T-cell (primary cell): ENCODE measurements at places on chromosomes 1 and 21.
A peak's percentile ranks its signal among the peaks of the same experiment; 100 is the strongest.

GRCh38 chr1:94579876-94580294, 38.3 kb upstream of the F3 start:
- DNase-seq: no peak

DNA sequence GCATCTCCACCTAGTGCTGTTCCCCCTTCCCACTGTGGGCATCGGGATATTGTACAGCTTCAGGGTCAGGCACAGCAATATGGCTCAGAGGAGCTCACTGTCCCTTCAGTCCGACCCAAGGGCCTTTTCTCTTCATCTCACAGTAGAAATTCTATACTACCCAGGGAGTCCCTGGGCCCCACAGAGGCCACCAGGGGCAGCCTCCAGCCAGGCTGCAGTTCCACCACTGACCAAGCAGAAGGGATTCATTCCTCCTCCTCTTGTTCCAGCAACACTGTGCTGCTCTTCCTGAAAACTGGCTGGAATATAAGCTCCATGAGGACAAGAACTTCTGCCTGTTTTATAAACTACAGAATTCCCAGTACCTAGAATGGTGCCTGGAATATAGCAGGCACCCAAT, 70.5 kb downstream of the CD34 start:
- no peak for DNase-seq

GRCh38 chr1:107594536-107594935, 370.4 kb downstream of the VAV3 start:
- no peak for DNase-seq

DNA sequence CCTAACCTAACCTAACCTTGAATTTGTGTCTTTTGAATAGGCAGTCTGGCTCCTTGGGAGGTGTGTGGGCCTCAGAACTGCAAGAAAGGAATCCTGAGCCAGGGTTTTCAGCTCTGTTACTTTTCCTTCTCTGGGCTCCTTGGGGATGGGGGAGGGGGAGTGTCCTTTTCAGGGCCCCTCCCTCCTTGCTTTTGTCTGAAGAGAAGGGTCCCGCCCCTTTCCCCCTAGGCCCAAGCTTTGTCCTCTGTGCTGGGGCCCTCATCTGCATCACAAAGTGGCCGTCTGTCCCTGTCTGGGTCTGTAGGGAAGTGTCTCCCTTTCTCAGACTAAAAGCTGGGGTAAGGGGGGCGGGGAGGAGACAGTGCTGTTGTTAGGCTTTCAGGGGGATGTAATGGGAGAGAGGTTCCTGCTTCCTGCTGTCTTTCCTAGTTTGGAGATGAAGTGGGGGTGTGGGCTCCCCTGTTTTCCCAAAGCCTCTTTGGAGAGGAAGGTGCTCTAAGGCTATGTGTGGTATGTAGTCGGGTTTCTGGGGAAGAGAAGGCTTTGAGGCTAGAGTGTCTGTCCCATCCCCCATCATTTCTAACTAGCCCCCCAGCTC, 3.1 kb downstream of the AGO1 start:
- DNase-seq: no peak

GRCh38 chr1:93988634-93989350, 79.6 kb upstream of the GCLM start:
- no peak for DNase-seq

DNA sequence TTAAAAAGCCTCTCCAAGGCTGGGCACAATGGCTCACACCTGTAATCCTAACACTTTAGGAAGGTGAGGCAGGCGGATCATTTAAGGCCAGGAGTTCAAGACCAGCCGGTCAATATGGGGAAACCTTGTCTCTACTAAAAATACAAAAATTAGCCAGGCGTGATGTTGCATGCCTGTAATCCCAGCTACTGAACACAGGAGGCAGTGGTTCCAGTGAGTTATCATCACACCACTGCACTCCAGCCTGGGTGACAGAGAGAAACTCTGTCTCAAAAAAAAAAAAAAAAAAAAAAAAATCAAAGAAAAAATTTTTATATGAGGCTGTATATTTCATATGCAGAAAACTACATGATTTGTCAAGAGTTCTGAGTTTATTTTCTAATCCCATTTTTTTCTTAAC, 1107.1 kb upstream of the TMPRSS15 start:
- no peak for DNase-seq

- no peak for DNase-seq
Measured at GRCh38 chr1:28259934-28260802, 850 bp downstream of the SESN2 start.

DNA sequence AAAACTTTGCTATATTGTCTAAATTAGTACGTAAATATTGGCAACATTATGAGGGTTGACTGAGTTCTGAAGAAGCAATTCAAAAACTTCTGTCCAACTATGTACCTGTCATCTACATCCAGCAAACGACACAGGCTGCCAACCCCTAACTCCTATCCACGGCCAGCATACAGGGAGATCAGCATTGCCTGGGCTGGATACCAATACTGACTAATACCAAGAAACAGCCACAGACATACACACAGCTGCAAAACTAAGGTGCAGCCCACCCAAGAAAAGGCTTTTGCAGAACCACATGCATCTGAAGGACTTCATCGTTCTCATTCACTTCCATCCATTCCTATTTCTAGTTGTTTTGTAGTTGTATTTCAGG, 2.0 kb downstream of the KIAA0319L start:
- no peak for DNase-seq

- DNase-seq: no peak
Measured at GRCh38 chr1:174217787-174218574, 58.7 kb downstream of the RABGAP1L start.

- DNase-seq: no peak
Measured at GRCh38 chr1:246302251-246302625, 204.8 kb downstream of the SMYD3 start.

- no peak for DNase-seq
Measured at GRCh38 chr1:37156646-37157045, 122.3 kb upstream of the GRIK3 start.

- DNase-seq: no peak
Measured at GRCh38 chr1:214917081-214917635, 165.4 kb upstream of the KCNK2 start.

- no peak for DNase-seq
Measured at GRCh38 chr1:30738040-30738714, 14.8 kb upstream of the MATN1 start.

DNA sequence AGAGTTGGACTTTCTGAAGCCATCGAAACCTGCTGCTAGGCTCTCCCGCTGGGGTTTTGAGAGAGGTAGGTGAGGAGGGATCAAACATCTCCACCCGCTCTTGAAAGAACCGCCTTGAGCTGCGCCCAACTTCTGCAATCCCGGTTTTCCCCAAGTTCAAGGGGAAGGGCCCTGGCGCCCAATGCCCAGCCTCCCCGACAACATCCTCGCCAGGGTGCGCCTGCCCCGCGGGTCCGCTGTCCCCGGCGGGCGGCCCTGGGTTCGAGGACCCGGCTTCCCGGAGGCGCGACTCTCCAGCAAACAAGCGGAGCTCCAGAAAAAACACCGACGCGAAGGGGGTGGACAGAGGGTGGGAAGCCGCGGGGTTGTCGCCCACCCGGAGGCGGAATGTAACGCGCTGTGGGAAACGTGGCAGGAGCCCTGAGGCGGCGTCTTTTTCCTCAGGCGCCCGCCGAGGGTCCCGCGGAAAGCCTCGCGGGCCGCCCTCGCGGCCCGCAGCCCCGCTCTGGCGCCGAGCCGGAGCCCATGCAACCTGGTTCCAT, 607 bp downstream of the BTG3 start:
- DNase-seq: peak; percentile 0

- no peak for DNase-seq
Measured at GRCh38 chr1:35449334-35450008, 107.7 kb downstream of the KIAA0319L start.

DNA sequence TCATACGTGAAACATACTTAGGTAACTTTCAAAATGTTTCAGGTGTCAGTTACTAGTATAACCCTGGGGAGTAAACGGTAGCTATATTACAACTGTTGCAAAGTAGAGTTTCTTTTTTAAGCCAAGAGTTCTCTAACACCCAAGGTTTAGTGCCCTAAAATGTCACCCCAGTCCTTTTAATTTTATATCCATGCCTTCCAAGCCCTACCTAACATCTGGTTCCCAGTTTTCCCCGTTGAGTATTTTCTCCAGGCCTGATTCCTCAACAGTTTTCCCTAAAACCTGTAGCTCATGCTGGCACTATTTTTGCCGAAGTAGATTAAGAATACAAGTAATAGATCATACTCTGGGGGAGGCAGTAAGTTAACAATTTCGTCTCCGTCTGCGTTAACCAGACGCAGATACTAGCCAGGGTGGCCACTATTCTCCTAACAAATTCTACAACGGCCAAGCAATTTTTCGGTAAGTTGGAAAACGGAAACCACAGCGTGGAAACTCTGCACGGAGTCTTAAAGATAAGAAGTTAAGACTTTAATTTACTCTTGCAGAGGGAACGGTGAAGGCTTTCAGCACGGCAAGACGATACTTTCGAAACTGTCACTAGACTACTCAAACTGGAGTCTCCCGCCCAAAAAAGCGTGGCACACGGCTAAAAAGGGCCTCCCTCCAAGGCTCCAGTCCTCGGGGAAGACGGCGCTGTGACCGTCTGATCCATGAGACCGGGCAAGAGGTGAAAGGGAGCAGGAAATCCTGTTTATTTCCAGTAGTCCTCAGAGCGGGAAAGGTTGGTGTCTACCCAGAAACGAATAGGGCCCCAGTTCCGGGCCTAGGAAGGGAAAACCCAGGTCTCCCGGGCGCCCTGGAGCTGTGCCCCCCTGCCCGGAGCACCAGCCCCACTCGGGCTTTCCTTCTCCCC, 945 bp downstream of the SRSF4 start:
- no peak for DNase-seq

GRCh38 chr1:22760455-22760854, 49.8 kb downstream of the EPHB2 start:
- no peak for DNase-seq

- DNase-seq: no peak
Measured at GRCh38 chr1:31627930-31628559, 10.6 kb downstream of the HCRTR1 start.

DNA sequence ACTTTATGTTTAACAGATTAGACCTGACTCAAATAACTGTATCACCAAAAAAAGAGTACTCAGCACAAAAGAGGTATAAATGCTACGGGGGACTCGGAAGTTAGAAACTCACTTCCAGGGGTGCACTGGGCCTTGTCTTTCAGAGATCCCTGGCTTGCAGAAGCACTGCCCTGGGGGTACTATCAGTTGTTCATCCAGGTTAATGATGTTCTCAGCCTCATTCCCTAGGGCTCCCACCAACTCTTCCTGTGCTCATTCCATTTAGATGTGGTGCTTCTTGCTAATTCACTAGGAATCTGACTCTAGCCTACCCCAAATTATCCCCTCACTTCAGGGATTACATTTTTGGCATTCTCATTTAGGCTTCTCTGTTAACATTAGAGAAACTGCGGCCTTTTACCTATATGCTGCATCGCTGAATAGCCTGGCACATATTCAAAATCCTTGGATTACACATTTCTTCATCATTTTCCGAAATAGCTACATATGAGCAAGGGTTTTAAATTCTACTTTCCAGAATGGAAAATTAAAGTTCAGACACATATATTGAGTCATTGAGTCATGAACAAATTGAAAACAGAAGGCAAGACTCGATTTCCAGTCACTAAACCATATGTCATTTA, 338.5 kb downstream of the KCTD3 start:
- DNase-seq: no peak

DNA sequence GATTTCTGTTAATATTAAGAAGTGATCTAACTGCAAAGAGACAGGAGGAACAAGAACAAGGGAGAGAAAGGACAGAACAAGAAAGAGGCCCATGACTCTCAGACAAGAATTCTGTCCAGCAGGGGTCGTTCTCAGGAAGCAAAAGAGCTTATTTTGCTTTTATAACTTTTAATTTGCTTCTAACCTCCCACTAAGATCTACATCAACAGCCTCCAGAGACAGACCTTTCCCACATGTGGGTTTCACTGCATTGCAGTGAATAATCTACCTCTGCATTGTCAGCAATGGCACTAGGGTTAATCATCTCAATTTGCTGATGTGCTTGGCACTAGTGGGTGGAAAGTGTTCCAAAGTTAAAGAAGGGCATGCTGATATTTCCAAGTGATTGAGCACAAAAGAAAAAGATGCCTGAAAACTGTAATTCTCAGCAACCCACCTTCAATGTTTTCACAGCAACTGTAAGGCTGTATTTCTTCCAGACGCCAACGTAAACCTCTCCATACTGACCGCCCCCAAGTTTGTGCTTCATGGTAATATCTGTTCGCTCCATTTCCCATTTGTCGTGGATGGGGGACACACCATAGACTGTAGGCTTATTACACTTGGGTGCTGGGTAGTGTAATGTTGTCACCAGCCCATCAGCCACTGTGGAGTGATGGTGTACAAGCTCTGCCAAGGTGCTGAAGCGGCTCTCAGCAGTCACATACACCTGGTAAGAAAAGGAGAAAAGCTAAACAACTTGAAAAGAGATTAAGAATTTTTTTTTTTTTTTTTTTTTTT, 39.5 kb downstream of the TOR3A start:
- DNase-seq: peak; percentile 47

GRCh38 chr1:115293899-115294298, 44.1 kb downstream of the NGF start:
- no peak for DNase-seq

DNA sequence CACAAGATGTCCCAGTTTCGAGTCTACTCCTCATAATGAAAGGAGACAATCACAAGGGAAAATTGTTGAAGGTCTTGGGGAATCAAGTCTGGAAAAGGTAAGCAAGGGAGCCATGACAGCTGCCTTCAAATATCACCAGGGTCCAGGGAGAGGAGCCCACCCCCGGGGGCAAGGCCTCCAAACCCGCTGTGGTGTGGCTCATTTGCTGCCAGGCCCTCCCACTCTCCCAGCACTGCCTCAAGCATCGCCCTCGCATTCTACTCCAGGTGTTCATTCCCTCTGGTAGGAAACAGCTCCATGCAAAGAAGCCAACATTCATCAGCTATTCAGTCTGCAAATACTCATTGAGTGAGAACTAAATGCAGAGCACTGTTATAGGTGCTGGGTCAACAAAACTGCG, 8.6 kb downstream of the S100A9 start:
- no peak for DNase-seq

DNA sequence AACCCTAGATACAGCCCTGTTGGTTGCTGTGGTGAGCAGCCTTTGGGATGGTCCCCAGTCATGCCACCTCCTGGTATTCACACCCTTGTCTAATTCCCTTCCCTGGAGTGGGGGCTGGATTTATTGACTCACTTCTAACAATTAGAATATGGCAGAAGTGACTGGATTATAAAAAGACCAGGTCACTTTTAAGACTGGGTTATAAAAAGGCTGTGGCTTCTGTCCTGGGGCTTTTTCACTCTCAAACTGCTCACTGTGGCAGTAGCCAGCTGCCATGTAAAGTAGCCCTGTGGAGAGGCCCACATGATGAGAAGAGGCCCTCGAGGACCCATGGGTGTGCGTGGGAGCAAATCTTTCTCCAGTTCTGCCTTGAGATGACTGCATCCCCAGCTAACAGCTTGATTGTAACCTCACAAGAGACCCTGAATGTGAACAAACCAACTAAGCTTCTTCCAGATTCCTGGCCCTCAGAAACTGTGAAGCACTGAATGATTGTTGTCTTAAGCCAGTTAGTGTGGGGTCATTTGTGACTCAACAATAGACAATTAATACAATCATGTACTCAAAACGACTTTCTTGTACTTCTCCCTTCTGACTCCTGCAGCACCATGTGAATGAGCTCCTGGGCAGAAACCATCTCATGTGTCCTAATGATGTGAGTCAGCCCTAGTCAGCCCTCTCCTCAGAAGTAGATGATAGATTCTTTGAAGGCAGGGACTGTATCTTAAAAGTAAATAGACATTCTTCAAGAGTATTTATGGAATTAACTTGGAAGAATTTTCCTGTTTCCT, 234.9 kb downstream of the TNR start:
- no peak for DNase-seq

GRCh38 chr1:10399444-10399941, 629 bp downstream of the PGD start:
- DNase-seq: no peak

GRCh38 chr1:156582388-156583017, 3.0 kb downstream of the TTC24 start:
- peak; percentile 43 for DNase-seq
